ENCODE measurements at places on chromosomes 5 and 9.

- DNase-seq, result no peak
Measured at GRCh38 chr9:133154097-133154989, 9.4 kb downstream of the GBGT1 start.

- DNase-seq, result no peak
Measured at GRCh38 chr9:89956331-89956730, 351.5 kb downstream of the GADD45G start.

GRCh38 chr5:167143716-167144115 lies 1147.7 kb upstream of the WWC1 start:
- DNase-seq, result no peak

DNA sequence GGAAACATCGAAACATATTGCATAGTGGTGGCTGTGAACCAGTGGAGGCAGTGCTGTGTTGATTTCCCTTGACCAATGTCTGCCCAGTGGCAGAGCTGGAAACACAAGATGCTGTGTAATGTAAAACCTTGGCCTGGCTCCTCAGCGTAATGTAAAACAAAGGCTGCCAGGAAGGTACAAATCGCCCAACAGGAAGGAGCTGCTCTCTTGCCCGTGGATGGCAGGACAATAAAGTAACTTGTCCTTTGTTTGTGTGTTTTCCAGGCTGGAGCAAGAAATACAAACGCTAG lies 143.4 kb downstream of the PALM2AKAP2 start:
- no peak for DNase-seq

DNA sequence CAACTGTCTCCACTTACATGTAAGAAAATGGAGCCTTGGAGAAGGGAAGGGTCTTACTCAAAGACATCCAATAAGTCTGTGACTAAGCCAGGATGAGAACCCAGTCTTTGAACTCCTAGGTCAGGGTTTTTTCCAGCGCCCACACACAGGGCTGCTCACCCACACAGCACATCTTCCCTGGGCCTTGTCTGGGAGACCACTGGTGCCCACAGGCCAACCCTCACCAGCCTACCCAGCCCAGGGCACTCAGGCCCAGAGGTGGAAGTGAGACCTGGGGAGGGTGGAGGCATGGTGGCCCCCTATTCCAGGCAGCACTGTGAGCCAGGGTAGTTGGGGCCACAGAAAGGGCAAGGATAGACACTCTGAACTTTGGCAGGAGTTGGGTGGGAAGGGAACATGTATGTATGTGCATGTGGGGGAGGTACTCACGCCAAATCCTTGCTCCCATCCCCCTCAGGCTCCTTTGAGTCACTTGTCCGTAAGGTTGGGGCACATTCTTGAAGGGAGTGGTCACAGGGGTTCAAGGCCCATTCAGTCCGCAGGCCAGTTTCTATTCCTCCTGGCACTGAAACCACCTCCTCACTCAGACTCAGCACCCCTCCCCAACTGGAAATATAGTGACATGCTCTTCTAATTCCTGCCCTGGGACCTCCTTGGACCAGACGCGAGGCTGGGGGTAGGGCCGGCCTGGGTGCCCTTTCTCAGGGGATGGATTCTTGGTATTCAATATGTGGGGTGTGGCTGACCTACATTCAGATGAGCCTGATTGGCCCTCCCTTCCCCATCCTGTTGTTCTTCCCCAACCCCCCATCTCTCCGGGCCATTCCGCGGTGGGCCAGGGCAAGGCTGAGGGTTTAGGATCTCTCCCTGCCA lies 2.9 kb upstream of the SLC4A9 start:
- DNase-seq, result no peak

DNA sequence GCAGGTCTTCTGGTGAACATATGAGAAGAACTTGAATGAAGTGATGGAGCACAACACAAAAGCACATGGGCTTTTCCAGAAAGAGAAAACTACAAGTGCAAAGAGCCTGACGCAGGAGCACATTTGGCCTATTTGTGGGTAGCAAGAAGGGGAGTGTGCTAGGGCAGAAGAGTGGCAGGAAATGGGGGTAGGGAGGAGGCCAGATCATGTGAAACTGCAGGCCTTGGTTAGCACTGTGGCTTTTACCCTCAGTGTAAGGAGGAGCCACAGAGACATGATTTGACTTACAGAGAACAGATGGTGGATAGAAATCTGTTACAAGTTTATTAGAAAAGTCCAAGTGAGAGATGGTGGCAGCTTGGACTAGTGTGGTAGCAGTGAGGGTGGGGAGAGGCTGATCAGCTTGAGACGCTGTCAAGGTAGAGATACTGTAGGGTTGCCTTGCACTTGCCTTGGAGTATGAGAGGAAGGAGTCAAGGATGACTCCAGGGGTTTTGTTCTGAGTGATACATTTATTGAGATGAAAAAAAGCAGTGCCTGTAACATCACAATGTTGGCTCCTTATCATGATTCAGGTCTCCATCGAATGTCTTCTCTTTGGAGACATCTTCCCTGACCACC lies 126.7 kb downstream of the PPP2R2B start:
- no peak for DNase-seq

DNA sequence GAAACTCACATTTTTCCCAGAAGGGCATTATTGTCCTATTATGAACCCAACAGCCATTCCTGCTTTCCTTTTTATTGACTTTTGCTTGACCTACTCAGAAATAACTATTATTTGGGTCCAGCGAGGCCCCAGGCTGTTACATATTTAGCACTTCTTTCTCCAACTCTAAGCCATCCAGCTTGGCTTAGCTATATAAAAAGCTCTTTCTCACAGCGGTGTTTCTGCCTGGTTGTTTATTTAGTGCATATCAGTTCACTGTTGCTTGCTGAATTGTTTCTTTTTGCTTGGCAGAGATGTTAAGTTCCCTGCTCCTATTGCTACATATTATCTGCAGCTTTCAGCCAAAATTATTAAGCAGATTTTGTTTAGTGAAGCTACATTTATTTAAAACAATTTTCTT lies 1156.8 kb upstream of the SEMA6A start:
- DNase-seq, result no peak

- DNase-seq, result no peak
Measured at GRCh38 chr9:74526215-74526614, 29.1 kb downstream of the RORB start.

GRCh38 chr9:90985631-90986030 lies 184.0 kb downstream of the SYK start:
- DNase-seq, result no peak

GRCh38 chr5:30607301-30607894 lies 586.1 kb upstream of the CDH6 start:
- no peak for DNase-seq

GRCh38 chr9:114037249-114037648 lies 40.9 kb downstream of the AMBP start:
- no peak for DNase-seq

GRCh38 chr9:17594961-17595360 lies 16.1 kb downstream of the SH3GL2 start:
- DNase-seq, result no peak

- no peak for DNase-seq
Measured at GRCh38 chr5:1975406-1975715, 92.6 kb upstream of the IRX4 start.

DNA sequence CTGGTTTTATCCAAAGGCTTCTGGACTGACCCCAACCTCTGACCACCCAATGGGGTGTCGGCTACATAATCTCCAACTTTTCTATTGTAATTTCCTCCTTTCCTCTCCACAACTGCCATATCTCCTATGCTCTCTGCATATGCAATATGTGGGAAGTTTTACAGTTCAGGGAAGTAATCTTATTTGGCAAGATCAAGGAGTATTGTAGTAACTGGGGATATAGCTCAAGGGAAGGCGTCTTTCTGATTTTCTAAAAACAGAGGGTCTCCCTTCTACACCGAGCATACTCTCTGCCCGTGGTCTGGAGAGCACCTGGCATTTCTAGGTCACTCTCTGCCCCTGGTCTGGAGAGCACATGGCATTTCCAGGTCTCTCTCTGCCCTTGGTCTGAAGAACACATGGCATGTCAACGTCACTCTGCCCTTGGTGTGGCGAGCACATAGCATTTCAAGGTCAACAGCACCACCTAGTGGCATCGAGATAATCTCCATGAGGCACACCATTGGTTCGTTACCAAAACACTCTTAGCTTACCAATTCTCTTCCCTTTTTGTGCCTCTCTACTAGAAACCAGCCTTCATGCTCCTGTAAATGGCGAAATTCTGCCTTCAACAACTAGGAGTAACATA lies 616.4 kb upstream of the NUDT12 start:
- DNase-seq, result no peak

DNA sequence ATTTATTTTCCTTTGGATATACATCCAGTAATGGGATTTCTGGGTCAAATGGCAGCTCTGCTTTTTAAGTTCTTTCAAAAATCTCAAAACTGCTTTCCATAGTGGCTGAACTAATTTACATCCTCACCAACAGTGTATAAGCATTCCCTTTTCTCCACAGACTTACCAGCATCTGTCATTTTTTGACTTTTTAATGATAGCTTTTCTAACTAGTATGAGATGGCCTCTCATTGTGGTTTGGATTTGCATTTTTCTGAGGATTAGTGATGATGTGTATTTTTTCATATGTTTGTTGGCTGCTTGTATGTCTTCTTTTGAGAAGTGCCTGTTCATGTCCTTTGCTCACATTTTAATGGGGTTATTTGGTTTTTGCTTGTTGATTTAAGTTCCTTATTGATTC lies 90.0 kb upstream of the HMHB1 start:
- no peak for DNase-seq

GRCh38 chr5:148913985-148914431 lies 87.6 kb downstream of the ADRB2 start:
- no peak for DNase-seq

DNA sequence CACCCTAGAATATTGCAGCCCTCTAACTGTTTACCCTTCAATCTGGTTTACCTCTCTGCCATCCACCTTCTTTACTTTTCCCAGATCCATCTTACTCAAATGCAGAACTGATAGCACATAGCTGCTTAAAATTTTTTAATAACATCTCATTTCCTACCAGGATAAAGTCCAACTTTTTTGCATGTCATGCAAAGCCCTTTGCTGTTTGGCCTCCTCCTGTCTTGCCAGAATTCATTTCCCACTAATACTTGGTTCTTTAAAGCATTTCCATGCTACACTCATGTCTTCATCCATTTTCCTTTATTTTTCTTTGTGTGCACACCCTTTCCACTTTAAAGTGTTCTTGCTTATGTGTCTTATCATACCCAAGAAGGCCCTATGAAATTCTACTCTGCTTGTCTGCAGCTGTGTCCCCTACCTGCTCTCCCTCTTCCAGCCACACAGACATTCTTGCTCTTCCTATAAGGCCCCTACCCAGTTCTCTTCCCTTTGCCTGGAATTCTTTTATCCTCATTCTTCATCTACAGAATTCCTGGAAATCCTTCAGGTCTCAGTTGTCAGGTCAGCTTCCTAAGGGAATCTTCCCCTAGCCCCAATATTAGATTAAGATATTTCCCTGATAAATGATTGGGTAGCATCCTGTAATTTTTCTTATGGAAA lies 50.3 kb downstream of the TLE4 start:
- DNase-seq, result no peak

- DNase-seq, result no peak
Measured at GRCh38 chr9:134158753-134159392, 5.5 kb downstream of the RNU6ATAC start.

- DNase-seq, result no peak
Measured at GRCh38 chr9:137764171-137764671, 113.4 kb upstream of the CACNA1B start.

- no peak for DNase-seq
Measured at GRCh38 chr9:2384741-2385140, 236.8 kb upstream of the VLDLR start.

GRCh38 chr5:143758750-143759149 lies 53.2 kb upstream of the HMHB1 start:
- DNase-seq, result no peak

- no peak for DNase-seq
Measured at GRCh38 chr5:93343570-93343969, 237.4 kb downstream of the NR2F1-AS1 start.

GRCh38 chr9:84271531-84271900 lies 69.0 kb downstream of the SLC28A3 start:
- DNase-seq, result no peak

GRCh38 chr9:36985769-36986467 lies 48.1 kb downstream of the PAX5 start:
- no peak for DNase-seq

GRCh38 chr5:77003246-77003645 lies 27.0 kb upstream of the AGGF1 start:
- no peak for DNase-seq

GRCh38 chr5:151483647-151484046 lies 36.2 kb downstream of the SLC36A1 start:
- DNase-seq, result no peak

GRCh38 chr5:150129813-150130492 lies 25.7 kb downstream of the PDGFRB start:
- DNase-seq, result peak; percentile 77

GRCh38 chr5:9782826-9783560 lies 152.8 kb upstream of the TAS2R1 start:
- DNase-seq, result no peak

- no peak for DNase-seq
Measured at GRCh38 chr9:115000217-115000639, 69.8 kb upstream of the TNFSF8 start.

DNA sequence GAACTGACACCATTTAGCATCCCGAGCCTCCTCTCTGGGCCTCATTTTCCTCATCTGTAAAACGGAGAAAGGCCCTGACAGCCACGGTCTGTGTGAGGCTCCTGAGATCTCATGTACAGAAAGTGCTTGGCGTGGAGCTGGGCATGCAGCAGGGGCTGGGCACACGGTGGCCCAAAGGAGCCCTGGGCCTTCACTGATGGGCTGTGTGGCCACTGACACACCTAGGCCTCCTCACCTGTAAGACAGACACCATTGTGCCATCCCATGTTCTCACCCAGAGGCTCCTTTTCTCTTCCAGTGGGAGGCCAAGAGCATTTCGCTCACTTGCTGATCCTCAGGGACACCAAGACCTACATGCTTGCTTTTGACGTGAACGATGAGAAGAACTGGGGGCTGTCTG lies 1.6 kb downstream of the ORM1 start:
- no peak for DNase-seq

DNA sequence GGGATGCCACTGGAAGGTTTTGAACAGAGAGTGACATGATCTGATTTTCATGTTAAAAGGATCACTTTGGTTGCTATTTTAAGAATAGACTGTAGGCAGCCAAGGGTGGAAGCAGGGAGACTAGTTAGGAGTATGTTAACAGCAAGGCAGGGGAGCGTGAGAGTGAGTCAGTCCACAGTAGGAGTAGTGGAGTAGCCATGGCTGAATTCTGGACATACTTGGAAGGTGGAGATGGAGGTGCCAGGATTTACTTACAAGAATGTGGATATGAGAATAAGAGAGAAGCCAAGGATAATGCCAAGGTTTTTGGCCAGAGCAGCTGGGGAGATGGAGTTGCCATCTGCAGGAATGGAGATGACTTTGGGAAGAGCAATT lies 118.8 kb downstream of the GALNT10 start:
- no peak for DNase-seq

DNA sequence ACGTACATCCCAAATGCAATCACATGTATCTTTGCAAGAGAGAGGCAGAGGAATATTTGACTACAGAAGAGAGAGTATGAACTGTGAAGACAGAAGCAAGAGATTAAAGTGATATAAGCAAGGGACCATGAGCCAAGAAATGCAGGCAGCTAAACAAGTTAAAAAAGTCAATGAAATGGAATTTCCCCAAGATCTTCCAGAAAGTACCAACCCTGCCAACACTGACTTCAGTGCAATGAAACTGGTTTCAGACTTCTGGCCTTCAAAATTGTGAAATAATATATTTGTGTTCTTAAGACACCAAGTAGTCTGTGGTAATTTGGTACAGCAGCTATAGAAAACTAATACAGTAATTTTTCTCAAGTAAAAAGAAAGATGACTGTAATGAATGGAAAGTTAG lies 20.9 kb downstream of the FOXI1 start:
- DNase-seq, result no peak
